ENCODE measurements at places on chromosomes 5 and 9.

DNA sequence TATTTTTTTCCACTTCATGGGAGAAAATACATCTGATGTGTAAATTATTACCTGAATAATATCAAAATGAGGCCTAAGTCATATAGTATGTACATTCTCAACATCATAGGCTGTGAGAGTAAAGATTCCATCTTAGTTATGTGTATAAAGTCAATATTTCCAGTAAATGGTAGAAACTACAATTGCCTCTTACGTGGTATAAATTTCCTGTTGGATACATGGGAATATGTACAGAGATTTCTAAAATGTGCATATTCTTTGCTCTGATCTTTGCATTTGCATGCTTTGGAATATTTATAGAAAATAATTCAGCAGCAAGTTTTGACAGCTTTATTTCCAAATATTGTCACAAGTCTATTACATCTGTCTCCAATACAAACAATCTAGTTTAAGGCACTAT lies 78.8 kb downstream of the GABRB2 start:
- H3K27me3 ChIP-seq, result no peaks in the 10 kb centered on the region
- no peaks in the 10 kb centered on the region for H3K36me3 ChIP-seq
- no peaks in the 10 kb centered on the region for H3K4me1 ChIP-seq
- no peak overlapping the region for H3K4me3 ChIP-seq
- no peak for DNase-seq

- H3K36me3 ChIP-seq, result no peaks in the 10 kb centered on the region
- DNase-seq, result no peak
- H3K27ac ChIP-seq, result no peak overlapping the region
- H3K27me3 ChIP-seq, result no peaks in the 10 kb centered on the region
Measured at GRCh38 chr5:165397516-165397915, 1892.1 kb downstream of the MAT2B start.

DNA sequence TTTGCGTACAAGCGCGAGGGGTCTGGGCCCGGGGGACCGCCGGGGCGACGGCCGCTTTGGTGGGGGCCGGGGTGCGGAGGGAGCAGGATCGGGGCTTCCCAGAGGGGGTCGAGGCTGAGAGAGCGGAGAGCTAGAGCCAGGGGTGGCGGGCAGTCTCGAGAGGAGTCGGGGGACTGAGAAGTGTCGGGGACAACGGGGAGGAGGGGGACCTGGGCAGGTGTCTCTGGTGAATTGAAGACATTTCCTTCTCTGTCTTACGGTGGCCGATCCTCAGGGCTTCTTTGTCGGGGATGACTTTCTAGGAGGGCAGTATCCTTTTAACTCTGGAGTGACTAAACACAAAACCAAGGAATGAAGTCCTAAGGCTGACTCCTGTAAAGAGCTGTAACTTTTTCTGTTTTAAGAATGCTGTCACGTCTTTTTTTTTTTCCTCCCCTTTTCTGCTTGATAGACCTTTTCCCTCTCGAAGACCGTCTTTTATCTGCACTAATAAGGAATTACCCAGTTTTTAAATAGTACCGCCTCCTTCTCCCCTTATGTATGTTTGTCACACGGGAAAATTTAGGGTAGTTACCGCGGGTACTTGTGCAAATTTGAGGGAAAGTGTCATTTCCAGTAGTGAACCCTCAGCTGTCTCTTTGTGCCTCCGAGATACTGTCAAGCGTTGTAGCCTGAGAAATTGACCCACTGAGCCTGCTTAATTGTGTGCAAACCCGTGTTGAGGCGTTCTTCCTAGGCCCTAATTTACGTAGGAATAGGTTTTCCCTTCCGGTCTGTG lies 822 bp downstream of the DENND4C start:
- peaks cover 2% of the 10 kb centered on the region for H3K36me3 ChIP-seq
- H3K27me3 ChIP-seq, result no peaks in the 10 kb centered on the region
- DNase-seq, result peak; percentile 52
- peaks cover 14% of the 10 kb centered on the region for H3K4me1 ChIP-seq

DNA sequence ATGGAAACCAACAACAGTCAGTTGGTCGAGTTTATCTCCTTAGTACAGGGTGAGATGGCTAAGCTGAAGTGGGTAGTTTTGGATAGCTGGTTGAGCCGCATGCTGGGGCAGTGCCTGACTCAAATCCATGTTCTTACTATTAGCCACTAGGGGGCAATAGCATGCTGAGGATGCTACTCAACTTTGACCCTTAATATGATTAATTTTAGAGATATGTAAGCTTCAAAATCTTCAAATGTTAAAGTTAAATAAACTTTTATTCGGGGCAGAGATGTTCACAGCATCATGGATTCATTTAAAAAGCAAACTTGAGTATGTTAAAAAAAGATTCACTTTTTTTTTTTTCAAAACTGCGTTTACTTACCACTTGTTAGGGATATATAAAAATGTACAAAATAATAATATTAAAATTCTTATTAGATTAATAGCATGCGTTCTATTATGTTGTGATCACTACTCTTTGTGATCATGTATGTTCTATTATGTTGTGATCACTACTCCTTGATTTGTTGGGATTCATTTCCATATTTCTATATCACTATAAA lies 57.0 kb downstream of the C9orf153 start:
- peaks cover 11% of the 10 kb centered on the region for H3K4me1 ChIP-seq
- H3K36me3 ChIP-seq, result no peaks in the 10 kb centered on the region
- DNase-seq, result peak; percentile 43
- no peak overlapping the region for H3K4me3 ChIP-seq

- peaks cover 10% of the 10 kb centered on the region for H3K27me3 ChIP-seq
- no peaks in the 10 kb centered on the region for H3K36me3 ChIP-seq
- H3K4me1 ChIP-seq, result peaks cover 22% of the 10 kb centered on the region
Measured at GRCh38 chr5:53782620-53783019, 222.2 kb downstream of the NDUFS4 start.

DNA sequence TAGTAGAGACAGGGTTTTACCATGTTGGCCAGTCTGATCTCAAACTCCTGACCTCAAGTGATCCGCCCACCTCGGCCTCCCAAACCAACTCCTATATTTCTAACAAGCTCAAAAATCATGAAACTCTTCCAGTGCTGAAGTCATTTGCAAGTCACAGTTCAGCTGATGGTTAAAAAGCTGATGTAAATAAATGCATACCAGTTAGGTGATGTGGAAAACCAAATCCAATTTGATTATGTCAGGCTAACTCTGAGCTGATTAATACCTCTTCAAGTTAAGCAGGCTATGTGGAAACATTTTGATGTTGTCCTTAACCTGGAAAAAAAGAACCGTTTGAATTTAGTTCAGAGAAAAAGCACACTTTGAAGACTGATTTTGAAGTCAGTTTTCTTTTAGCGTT lies 51.0 kb downstream of the TMEM252 start:
- no peak overlapping the region for H3K27ac ChIP-seq
- no peaks in the 10 kb centered on the region for H3K4me1 ChIP-seq
- H3K4me3 ChIP-seq, result no peak overlapping the region
- DNase-seq, result no peak
- H3K27me3 ChIP-seq, result peaks cover 4% of the 10 kb centered on the region

DNA sequence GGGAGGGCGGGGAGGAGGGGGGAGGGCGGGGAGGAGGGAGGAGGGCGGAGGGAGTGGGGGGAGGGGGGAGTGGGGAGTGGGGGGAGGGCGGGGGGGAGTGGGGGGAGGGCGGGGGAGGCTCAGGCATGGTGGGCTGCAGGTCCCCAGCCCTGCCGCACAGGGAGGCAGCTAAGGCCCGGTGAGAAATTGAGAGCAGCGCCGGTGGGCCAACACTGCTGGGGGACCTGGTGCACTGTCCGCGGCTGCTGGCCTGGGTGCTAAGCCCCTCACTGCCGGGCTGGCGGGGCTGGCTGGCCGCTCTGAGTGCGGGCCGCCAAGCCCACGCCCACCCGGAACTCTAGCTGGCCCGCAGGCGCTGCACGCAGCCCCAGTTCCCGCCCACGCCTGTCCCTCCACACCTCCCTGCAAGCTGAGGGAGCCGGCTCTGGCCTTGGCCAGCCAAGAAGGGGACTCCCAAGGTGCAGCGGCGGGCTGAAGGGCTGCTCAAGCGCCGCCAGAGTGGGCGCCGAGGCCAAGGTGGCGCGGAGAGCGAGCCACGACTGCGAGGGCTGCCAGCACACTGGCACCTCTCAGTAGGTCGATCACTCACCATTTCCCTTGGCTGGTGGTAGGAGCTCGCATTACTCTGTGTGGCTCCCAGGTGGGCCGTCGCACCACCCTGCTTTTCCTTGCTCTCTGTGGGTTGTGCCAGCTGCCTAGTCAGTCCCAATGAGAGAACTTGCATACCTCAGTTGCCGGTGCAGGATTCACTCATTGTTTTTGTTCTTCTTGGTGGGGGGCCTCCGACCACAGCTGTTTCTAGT lies 160.2 kb downstream of the CNTLN start:
- H3K27me3 ChIP-seq, result no peaks in the 10 kb centered on the region
- H3K36me3 ChIP-seq, result no peaks in the 10 kb centered on the region
- no peak overlapping the region for H3K27ac ChIP-seq
- no peaks in the 10 kb centered on the region for H3K4me1 ChIP-seq
- DNase-seq, result no peak

- no peaks in the 10 kb centered on the region for H3K4me1 ChIP-seq
- DNase-seq, result no peak
- H3K27me3 ChIP-seq, result no peaks in the 10 kb centered on the region
- H3K4me3 ChIP-seq, result no peak overlapping the region
- H3K36me3 ChIP-seq, result no peaks in the 10 kb centered on the region
Measured at GRCh38 chr5:170757182-170757601, 26.3 kb upstream of the GABRP start.
